ENCODE measurements at places on chromosomes 1 and 21. TPM values are rescaled to one million over a fixed set of nuclear protein-coding genes. Genes with fewer than 3 reads are reported as not detected.
A peak's percentile ranks its signal among the peaks of the same experiment; 100 is the strongest.

DNA sequence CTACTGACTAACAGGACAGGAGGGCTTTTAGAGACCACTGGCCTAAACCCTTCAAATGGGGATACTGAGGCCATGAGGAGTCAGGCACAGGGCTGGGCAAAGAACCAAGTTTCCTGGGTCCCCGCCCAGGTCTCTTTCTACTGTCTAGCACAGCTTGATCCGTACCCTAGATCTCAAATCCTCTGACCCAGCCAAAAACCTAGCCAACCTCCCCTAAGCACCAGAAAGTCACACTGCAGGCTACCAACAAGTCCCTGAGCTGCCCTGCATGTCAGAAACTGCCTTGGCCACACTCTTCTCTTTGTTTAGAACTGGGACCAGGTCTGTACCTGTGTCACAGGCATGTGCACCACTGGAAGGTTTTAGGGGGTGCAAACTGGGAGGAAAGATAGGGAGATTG lies 33.6 kb downstream of the AHDC1 start:
- DNase-seq, result no peak

DNA sequence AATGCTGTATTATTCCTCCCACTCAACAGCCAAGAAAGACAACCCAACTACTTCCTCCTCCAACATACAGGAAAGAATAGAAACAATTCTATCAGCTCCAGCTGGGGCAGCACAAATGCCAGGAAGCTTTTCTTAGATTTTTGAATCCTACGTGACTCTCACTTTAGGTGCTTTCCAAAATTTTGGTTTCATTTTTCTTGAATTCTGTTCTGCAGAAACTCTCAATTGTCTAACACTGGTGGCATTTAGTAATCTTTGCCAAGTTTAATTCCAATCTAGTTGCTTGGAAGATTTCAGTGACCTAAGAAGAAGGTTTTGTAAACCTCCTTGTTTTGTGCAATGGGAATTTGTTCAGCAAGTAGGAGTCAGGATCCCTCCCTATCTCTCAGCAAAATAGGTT lies 37.1 kb upstream of the DOCK7 start:
- peak; percentile 97 for DNase-seq

GRCh38 chr1:180615493-180616290 lies 16.1 kb upstream of the XPR1 start:
- DNase-seq, result no peak

DNA sequence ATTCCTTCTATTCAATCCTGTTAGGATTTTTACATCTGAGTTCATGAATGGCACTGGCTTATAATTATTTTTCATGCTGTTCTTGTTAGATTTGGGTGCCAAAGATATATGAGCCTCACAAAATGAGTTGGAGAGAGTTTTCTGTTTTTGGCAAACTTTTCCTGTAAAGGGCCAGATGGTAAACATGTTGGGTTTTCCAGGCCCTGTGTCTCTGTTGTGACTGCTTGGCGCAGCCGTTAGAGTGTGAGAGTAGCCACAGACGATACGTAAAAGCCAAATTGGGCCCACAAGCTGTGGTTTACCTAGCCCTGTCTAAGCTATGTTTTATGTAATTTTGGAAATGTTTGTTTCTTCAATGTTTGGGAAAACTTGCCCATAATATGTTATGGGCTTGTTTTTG lies 15.6 kb upstream of the CA6 start:
- no peak for DNase-seq

GRCh38 chr21:38804030-38804788 lies 1.5 kb upstream of the ETS2 start:
- DNase-seq, result no peak

DNA sequence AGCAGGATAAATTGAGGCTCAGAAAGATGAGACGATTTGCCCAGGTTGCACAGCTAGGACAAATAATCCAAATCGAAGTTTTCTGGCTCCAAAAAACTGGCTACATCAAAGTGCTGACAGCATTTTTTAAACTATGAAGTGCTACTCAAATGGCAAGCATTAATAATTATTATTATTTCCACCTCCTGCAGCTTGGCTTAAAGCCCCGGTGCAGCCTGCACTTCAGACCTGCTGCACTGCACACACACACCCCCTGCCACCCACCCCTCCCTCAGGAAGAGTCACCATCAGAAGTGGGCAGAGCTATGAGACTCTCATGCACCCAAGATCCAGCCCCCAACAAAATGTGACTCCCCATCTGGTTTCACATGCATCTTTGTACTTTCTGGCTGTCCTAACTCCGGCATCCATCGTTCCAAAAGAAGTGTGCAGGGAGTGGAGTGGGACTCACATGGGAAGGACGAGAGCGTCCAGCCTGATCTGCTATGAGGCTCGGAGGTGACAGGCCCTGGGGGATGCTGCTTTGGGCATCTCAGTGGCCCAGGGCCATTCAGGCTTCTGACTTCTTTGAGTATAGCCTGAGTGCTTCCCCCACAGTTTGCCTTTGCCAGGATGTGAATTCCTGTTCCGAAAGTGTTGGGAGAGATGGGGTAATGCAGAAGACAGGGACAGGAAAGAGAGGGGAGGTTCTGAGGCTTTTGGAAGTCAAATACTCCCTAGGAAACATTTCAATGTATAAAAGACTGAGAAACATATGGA lies 65.0 kb upstream of the FAM20B start:
- no peak for DNase-seq

DNA sequence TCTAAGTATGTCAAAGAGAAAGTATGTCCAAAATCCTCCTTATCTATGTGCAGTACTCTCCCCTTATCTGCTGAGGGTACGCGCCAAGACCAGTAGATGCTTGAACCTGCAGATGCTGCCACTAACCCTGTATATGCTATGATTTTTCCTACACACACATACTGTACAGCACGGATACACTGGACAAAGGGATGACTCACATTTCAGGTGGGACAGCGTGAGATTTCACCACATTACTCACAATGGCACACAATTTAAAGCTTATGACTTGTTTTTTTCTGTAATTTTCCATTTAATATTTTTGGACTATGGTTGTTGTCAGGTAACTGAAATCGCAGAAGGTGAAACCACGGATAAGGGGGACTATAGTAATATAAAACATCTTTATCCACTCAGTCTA lies 4.1 kb downstream of the ORC1 start:
- no peak for DNase-seq

- no peak for DNase-seq
Measured at GRCh38 chr1:243623841-243624240, 226.2 kb downstream of the AKT3 start.

DNA sequence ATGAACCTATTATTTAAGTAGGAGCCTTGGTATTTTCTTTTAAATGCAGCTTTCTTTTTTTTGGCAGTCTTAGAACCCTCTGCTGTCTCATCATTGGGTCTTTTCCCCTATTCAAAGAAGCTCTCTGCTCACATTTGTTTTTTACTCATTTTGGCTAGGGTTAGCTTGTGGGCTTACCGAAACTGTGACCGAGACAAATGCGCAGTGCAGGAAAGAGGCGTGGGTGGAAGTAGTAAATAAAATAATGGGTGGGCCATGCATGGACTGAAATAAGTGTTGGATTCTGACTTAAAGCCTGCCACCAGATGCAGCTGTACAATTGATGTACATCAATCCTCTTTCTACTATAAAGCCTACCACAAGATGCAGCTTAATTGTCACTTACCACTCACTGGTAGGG lies 14.7 kb downstream of the XPR1 start:
- DNase-seq, result no peak

DNA sequence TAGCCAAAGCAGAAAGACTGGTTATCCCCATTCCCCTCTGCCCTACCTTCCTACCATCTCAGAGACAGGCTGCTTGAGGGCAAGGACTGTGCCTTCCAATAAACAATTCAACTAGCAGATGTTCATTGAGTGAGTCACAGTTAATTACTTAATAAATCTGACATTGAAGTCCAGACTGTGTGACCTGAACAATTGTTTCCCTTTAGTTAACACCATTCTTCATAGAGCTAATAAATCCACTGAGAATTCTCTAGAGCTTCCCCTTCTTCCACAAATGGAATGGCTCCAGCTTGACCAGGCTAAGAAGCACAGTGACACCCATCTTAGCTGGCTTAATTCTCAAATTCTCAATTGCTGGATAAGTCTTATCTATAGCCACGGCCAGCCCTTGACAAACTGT lies 61.9 kb upstream of the GJA5 start:
- peak; percentile 46 for DNase-seq

- no peak for DNase-seq
Measured at GRCh38 chr1:195173753-195174152, 1434.5 kb downstream of the KCNT2 start.

DNA sequence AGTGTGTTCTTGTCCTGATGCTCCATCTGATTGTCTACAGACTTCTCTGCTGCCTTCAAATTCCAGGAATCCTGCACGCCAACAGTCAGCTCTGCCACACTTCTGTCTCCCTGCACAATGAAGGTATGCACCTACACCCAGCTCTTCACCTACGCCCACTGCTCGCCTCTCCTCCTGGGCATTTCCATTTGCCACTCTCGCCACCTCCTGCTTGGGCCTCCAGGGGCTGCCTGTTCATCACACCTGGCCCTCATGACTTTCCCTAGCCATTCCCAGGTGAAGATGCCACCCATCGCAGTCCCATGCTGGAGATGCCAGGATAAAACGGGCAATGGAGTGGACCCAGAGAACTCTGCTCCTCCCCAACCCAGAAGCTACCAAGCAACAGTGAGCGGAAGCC lies 96.5 kb upstream of the ATP1A1 start:
- DNase-seq, result no peak

UBXN10 gene
- not detected for total RNA-seq

KRTAP20-2 gene
- not detected for total RNA-seq

ZNF648 gene
- not detected for total RNA-seq

UBE4B gene
- 59.9 TPM for total RNA-seq

CYP4Z1 gene
- not detected for total RNA-seq

LENEP gene
- not detected for total RNA-seq

Data from fibroblast of the aortic adventitia (primary cell).